ENCODE measurements at places on chromosomes 3 and 15.

DNA sequence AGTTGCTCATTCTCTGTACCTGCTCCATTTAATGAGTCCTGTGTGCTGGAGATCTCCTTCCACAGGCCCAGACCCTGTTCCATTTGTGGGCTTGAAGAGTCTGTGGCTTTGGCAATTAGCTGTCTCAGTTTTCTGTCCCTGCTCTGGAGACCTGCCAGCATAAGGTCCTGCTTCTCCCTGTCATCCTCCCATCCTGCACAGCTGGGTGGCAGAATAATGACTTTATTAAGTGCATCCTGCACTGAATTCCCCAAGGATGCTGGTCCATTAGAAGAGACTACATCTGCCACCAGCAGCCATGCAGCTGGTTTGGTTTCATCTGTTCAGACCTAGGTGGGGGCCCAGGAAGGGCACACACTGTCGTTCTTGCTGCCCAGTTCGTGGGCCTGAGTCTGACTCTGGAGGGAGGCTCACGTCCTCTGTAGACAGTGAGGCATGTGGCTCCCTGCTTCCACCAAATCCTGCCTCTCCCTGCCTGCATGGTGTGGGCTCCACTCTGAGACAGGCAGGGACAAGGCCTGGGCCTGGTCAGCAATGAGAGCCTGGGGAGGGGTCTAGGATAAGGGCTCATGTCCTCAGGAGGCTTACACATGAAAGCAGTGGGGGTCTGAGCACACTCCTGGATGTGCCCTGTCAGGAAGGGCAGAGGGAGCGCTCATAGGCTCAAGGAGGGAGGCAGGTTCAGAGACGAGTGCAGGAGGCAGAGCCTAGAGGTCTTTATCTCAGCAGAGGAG lies 78.4 kb upstream of the PRR23E start:
- no peak for DNase-seq

DNA sequence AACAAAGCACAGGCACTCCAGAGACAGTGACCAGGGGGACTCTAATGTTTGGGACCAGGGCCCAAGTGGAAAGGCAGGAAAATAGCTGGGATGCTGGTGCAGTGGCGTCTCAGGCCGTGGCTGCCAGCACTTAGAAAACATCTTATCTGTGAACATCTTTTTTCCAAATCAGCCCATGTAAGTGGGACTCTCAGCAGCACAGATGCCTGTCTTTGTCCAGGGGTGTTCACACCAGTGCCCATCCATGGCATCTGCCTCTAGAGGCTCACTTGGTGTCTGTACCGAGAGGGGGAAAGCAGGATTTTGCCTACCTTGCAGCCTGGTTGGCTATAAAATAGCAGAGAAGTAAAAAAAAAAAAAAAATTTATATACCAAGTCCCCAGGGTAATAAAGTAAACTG lies 26.7 kb downstream of the SLC12A8 start:
- DNase-seq, result no peak

- no peak for DNase-seq
Observed at GRCh38 chr3:44803298-44803697, 41.7 kb downstream of the KIF15 start.

DNA sequence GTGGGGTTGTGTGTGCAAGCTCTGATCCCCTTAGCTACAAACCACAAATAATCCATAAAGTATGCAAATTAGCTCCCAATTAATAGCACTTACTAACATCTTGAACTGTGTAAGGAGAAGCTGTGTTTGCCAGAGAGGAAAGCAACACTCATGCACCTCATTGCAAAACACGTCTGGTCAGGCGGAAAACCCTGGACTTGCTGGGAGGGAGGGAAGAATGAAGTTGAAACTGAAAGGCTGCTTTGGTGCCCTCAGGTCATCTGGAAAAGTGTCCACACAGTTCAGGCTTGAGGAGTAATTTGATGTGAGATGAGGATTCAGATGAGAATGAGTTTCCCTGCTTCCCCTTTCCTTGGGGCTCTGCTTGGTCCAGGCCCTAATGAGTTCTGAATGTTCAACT lies 185.5 kb upstream of the ANKRD28 start:
- no peak for DNase-seq

DNA sequence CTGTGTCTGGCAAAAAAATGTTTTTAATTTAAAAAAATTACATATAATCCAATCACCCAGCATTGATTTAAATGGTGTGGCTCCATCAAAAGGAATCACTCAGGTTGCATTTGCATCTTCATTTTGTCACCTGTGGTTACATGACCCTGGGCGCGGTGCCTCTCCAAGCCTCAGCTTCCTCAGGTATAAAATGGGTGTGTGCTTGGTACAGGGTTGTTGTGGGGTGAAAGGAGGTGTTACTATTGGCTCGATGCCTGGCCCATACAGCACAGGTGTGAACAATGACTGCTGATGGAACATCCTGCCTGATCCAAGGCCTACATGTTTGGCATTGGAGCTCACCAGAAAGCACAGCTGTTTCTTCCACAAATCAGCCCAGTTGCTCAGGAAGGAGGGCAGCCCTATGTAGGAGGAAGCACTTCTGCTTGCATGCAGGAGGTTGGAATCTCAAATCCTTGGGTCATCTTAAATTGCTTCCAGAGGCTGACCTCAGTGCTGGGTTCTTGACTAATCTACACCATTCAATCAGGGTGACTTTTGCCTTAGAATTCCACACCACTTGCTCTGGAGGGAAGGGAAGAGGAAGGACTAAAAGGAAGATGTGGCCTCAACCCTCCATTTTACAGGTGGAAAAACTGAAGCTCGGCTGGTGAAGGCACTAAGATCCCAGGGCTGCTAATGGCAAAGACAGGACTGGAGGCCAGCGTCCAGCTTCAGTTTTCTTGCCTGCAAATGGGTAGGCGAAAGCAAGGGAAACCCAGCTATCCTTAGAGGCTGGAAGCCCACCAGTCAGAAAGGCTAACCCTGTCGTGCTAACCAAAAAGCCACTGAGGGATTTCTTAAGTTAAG lies 31.7 kb downstream of the BHLHE40 start:
- DNase-seq, result no peak

- no peak for DNase-seq
Observed at GRCh38 chr15:79844221-79844620, 52.6 kb downstream of the MTHFS start.

GRCh38 chr3:88616413-88616812 lies 466.7 kb downstream of the C3orf38 start:
- DNase-seq, result no peak

DNA sequence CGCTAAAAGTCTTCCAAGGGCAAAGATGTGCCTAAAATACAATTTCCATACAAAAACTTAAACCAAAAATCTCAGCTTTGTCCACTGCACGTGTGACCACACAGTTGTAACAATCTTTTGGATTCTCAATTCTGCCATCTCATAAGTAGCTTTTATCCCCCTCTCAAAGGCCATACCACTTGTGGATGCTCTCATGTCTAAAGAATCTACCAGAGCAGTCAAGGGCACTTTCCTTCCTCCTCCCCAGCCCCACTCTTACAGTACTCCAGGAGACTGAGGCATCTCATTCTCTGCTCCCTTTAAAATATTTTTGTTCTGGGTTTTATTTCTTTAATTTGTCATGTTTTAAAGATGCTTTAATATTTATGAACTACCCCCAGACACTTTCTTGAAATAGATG lies 102.3 kb upstream of the PFN2 start:
- no peak for DNase-seq

DNA sequence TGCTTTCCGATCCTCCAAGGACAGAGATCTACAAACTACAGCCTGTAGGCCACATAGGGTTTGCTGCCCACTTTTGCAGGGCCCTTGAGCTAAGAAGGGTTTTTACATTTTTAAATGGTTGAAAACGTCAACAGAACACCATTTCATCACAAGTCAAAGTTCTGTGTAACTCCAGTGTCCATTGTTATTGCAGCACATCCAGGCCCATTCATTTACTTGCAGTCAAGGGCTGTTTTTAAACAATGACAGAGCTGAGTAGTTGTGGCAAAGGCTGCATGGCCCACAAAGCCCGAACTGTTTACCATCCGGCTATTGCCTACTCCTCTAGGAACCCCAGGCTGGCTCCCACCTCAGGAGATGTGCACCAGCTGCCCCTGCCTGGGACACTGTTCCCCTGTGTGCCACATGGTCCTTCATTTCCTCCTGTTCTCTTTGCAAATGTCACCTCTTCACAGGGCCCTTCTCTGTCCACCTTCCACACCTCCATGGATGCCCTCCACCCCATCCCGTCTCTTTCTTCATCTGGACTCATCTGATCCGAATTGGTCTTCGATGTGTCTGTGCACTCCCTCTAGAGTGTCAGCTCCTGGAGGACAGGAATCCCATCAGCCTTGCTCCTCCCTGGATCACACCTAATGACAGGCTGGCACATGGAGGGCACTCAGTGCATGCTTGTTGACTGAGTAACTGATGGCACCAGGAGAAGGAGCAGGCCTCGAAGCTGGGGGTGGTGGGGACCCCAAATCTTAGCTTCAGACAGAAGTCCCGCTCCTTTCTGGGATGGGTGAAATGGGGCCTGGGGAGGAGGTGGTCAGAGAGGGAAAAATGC lies 69.5 kb upstream of the IQSEC1 start:
- DNase-seq, result no peak

DNA sequence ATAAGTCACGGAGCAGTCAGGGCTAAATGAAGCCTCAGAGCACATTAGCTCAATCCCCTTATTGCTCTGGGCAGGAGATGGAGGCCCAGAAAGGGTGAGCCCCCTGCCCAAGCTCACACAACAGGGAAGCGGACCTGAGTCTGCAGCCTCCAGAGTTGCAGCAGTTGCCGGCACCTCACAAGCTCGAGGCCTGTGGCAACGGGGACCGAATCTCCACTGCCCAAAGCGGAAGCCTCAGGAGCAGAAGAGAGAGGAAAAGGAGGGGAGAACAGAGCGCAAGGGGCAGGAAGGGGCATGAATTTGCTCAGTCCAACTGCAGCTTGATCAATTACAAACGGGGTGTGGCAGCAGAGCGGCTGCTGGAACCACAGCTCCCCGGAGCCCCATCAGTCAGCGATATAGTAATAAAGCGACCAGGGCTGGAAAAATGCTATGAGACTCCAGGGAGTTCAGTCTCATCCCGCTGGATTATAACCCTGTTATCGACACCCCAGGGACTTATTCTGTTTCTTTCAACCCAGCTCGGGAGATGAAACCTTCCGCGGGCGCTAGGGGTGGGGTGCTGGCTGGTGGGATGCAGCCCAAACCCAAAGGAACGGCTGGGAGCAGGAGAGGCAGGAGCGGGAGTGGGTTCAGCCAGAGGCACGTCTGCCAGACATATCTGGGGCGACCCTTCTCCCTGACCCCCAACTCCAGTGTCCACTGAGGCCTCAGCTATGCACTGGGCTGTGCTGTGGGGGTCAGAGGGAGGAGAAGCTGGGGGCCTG lies 219.7 kb upstream of the LINGO1 start:
- DNase-seq, result no peak

DNA sequence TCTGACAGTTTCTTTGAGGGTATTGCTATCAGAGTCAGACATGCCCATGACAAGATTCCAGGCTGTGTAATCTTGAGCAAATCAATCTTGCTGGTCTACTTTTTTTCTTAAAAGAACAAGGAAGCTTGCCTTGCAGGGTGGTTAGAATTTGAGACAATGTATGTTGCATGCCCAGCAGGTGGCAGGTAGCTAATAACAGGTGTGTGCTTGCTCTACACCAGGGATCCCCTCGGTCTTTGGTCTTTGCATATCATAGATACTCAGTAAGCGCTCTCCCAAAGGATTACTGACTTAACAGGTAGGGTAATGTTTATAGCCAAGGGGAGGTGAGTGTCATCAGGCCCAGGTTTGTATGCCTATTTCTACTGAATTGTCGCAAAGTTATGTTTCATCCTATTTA lies 37.3 kb downstream of the CACNA1D start:
- no peak for DNase-seq

DNA sequence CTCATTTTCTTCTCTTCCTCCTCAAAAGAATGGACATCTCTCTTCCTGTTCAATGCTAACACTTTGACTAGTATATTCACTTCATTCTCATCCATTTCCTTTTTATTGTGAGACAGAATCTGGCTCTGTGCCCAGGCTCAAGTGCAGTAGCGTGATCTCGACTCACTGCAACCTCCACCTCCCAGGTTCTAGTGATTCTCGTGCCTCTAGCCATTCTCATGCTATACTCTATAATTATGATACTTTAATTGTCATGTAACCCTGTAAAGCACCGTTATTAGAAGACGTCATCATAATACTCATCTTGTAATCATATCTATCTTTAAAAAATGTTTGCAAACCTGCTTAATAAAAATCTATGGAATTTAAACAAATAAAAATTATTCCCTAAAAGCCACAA lies 107.0 kb downstream of the SHOX2 start:
- no peak for DNase-seq

DNA sequence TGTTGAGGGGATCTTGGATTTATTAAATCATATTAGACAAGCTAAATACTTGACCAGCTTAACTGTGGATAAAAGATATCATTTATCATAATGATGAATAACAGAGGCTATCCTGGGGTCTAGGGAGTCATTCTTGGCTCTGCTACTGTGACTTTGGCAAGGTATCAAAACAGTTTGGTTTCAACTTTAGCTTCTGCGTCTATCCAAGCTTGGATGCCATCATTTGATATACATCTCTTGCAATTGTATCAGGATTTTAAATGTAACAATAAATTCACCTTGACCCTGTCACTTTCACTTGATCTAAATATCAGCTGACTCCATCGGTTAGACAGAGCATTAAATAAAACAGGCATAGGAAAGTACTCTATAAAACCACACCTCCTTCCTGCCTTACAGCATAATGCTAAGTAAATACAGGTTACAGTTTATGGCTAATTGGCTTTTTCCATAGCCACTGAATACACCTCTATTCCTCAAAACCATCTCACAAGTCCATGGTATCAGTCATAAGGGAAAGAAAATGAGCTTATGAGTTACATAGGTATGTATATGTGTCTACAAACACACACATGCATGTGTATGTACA lies 262.9 kb downstream of the CTNNB1 start:
- no peak for DNase-seq

- DNase-seq, result no peak
Observed at GRCh38 chr3:126454437-126455198, 21.1 kb downstream of the ZXDC start.

DNA sequence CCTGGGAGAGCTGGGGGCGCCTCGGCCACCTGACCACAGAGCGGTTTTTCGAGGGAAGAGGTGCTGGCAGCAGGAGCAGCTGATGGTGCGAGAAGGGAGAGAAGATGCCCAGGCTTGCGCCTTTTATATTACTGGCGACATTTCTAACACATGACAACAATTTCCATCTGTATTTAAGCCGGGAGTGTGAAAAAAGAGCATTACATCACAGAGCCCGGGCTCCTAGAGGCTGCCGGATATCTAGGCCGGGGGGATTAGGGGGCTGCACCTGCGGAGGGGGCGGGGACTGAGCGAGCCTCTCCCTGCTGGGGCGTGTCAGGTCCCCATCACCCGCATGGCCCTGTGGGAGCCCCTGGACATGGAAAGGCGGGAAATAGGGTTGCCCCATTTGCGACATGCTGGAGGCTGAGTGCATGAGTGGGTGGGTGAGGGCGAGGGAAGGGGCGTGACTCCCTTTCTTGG lies 440.7 kb downstream of the MAGI1 start:
- DNase-seq, result no peak

DNA sequence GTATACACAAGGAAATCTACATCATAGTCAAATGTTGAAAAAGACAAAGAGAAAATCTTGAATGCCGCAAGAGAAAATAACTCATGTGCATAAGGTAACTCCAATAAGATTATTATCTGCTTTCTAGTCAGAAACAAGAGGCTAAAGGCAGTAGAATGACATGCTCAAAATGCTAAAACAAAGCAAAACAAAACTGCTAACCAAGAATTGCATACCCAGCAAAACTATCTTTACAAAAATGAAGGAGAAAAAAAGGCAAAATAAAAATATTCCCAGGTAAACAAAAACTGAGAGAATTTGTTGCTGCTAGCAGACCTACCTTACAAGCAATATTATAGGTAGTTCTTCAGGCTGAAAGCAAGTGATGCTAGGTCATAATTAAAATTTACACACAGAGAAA lies 76.4 kb upstream of the TMEM158 start:
- no peak for DNase-seq

GRCh38 chr3:141578202-141578973 lies 91.6 kb downstream of the RASA2 start:
- DNase-seq, result no peak
